ENCODE measurements at places on chromosomes 1 and 21. TPM values are rescaled to one million over a fixed set of nuclear protein-coding genes. Genes with fewer than 3 reads are reported as not detected.

Gene IBA57
- total RNA-seq, result 16.5 TPM

DNA sequence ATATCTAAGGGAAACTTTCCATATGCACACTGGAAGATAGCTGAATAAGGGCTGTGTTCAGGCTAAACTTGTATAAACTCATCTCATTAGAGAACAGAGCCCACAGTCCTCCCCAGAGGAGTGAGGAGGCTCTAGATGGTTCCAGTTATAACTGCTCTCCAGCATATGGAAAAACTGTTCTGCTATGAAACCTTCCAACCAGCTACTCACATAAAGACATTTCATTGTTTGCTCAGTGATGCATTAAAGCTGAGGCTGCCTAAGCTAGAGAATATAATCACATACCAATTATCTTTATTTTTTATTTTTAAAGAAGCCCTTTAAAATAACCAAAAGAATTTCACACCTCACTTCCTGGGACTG lies 13.3 kb downstream of the AHCYL1 start:
- no peak for DNase-seq

GRCh38 chr1:96095849-96096612 lies 625.6 kb upstream of the PTBP2 start:
- DNase-seq, result no peak

- DNase-seq, result peak; percentile 40
Measured at GRCh38 chr1:199573047-199573446, 454.5 kb upstream of the NR5A2 start.

DNA sequence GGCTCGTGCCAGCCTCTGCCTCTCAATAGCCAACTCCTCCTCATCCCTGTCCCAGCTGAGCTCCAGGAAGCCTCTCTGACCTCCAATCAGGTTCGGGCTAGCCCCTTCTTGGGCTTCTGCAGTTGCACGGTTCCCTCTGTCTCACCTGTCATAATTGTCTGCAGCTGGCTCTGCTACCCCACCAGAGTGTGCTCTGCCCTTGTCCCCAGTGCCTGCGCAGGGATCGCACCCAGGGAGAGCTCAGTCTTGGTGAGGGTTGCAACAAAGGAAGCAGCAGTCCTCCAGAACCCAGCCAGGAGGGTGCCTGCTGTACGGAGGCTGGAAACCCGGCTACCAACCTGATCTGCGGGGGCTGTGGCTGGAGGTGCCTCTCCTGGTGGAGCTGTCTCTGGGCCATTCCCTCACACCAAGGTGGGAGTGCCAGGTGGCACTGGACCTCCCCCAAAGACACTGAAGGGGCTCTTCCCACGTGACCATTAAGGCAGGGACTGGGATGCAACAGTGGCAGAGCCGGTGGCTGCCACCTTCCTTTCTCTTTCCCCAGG lies 63.5 kb upstream of the DMRTB1 start:
- DNase-seq, result no peak

GRCh38 chr21:27134516-27134915 lies 167.6 kb upstream of the ADAMTS5 start:
- DNase-seq, result no peak
